NCI-H2081 treated with DMSO at 0.1 percent for 48 hours (cell line): ENCODE measurements at places on chromosomes 16 and 17.

- DNase-seq = no peak
Measured at GRCh38 chr16:11161974-11162373, 94.0 kb downstream of the SOCS1 start.

- DNase-seq = no peak
Measured at GRCh38 chr17:38710985-38711384, 5.9 kb downstream of the MLLT6 start.

- no peak for DNase-seq
Measured at GRCh38 chr17:13888056-13888609, 181.2 kb upstream of the COX10 start.

DNA sequence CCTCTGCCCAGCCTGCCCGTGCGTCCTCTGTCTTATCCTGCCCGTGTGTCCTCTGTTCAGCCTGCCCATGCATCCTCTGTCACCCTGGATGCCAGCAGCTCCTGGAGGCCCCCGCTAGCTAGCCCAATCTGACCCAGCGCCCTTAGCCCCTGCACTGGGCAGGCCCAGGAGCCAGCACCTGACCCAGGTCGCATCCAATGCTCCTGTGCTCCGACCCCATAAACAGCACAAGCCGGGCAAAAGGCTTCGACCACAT is 13.1 kb downstream of the CDH15 start:
- no peak for DNase-seq

GRCh38 chr16:15502041-15502725 is 67.8 kb downstream of the BMERB1 start:
- DNase-seq = no peak

DNA sequence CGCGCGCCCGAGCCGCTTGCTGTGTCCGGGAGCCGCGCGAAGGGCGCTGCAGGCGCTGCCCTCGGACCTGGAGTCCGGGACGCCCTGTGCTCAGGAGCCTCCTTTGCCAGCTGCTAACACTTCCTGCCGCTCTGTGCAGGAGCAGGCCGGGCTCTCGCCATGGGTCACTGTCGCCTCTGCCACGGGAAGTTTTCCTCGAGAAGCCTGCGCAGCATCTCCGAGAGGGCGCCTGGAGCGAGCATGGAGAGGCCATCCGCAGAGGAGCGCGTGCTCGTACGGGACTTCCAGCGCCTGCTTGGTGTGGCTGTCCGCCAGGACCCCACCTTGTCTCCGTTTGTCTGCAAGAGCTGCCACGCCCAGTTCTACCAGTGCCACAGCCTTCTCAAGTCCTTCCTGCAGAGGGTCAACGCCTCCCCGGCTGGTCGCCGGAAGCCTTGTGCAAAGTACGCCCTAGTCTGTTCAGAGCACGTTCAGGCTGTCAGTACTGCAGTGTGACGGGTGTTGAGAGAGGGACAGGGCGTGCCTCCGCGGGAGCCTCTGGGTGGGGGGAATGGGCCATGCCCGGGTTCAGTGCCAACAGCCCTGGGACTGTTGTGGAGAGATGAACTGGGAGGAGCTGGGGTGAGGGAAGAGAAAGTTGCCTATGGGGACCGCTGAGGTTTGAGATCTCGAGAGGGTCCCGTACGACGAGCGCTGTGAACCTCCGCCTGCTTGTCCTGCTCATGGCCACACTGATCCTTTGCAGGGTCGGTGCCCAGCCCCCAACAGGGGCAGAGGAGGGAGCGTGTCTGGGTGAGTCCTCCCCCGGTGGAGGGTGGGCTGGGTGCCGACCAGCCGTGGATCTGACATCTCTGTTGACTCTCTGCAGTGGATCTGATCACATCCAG is 1.3 kb downstream of the ZNF276 start:
- no peak for DNase-seq

GRCh38 chr17:30720013-30720471 is 104.5 kb downstream of the CRLF3 start:
- no peak for DNase-seq

GRCh38 chr17:61073799-61074513 is 325.7 kb upstream of the TBX2 start:
- no peak for DNase-seq

DNA sequence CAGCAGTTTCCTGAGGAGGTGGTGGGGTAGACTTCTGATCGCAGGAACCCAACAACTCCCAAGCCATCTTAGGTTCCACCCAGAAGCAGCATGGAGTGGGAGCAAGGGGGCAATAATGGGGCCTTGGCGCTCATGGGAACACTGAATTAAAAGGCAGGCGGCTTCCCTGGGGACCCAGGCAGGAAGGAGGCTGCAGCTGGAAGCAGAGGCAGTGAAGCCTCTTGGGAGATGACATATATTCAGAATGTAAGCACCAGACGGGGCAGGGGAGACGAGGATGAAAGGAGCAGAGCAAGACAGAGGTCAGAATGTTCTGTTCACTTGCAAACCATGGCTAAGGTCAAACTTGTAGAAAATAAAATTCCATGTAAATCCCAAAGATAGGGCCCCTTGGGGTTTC is 2.9 kb downstream of the HIGD1B start:
- DNase-seq = no peak

GRCh38 chr17:78899361-78900260 is 3.4 kb downstream of the CEP295NL start:
- no peak for DNase-seq

DNA sequence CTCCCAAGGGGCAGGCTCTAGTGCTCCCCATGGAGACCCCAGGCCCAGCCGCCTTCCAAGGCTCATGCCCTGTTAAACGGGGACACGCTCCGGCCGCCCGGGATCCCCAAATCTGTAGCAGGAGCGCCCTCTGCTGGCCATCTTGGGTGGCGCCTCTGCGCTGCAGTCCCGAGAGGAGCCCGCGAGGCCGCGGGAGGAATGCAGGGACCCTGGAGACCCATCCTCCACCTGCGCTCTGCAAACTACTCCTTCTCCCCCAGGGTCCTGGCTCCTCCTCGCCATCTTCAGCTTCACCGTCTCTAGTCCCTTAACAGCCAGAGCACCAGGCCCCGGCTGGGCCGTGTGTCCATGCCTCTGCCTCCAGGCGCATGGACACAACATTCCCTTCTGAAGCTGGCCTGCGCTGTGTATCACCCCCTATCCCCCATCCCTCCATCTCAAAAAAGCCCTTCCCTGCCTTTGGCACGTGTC is 23.6 kb upstream of the KRT17 start:
- peak; percentile 24 for DNase-seq

DNA sequence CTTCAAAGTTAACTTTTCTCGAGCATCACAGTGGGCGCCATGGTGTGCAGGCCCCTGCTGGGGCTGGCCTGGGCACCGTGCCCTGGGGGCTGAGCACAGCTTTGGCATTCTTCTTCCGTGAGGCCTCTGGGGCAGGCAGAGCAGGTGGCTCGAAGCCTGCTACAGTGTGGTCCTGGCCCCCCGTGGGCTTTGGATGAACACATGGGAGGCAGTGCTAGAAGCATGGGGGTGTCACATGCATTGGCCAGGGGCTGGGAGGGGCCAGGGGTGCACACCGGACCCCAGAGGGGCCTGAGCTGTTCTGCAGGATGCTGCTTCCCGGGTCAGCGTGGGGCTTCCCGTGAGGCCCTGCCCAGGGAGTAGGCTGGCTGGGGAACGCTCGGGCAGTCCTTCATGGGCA is 12.1 kb upstream of the C16orf74 start:
- DNase-seq = no peak

- no peak for DNase-seq
Measured at GRCh38 chr16:85611444-85612190, 1.5 kb upstream of the GSE1 start.

GRCh38 chr16:78972986-78973385 is 627.6 kb downstream of the MAF start:
- DNase-seq = no peak

DNA sequence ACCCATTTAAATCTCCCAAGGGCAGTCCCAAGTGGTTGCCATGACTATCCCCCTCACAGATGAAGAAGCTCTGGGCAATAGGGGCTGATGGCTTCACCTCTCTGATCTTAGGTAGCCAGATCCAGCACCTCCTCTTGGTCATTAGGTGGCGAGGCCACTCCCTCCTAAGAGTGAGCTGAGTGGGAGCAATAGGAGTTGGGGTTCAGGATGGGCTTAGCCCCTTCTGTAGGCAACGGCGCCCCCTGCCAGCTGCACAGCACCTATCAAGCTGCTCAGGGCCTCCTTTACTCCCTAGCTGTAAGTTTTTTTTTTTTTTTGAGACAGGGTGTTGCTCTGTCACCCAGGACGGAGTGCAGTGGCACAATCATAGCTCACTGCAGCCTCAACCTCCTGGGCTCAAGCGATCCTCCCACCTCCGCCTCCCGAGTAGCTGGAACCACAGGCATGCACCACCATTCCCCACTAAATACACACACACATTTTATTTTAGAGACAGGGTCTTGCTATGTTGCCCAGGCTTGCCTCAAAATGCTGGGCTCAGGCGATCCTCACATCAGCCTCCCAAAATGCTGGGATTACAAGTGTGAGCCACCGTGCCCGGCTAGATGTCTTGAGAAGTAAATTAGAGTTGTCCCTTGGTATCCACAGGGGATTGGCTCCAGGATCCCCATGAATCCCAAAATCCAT is 3.5 kb upstream of the RRAD start:
- DNase-seq = no peak

DNA sequence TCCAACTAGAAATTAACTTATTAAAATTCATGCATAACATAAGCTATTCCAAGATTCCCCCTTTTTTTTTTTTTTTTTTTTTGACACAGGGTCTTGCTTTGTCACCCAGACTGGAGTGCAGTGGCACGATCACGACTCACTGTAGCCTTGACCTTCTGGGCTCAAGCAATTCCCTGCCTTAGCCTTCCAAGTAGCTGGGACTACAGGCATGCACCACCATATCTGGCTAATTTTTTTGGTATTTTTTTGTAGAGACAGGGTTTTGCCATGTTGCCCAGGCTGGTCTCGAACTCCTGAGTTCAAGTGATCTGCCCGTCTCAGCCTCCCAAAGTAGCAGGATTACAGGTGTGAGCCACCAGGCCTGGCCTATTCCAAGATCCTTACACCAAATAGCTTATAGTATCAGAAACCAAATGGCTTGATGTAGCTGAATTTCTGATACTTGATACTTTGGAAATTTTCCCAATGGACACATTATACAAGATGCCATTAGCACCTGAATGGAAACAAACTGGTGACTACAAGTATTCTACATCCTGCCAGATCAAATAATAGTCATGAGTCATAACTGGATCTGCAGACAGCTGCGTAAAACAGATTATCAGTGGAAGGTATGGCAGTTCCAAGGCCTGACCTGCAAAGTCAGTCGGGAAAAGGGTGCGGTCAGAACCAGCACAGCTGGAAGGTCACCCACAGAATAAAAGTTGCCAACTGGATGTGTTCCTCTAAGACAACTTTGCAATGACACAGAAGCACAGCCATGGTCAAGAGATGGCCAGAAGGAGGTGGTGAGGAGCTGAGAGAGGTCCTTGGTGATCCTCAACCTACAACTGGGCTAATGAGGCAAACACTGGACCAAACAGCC is 14.5 kb downstream of the TUBG1 start:
- DNase-seq = peak; percentile 65

DNA sequence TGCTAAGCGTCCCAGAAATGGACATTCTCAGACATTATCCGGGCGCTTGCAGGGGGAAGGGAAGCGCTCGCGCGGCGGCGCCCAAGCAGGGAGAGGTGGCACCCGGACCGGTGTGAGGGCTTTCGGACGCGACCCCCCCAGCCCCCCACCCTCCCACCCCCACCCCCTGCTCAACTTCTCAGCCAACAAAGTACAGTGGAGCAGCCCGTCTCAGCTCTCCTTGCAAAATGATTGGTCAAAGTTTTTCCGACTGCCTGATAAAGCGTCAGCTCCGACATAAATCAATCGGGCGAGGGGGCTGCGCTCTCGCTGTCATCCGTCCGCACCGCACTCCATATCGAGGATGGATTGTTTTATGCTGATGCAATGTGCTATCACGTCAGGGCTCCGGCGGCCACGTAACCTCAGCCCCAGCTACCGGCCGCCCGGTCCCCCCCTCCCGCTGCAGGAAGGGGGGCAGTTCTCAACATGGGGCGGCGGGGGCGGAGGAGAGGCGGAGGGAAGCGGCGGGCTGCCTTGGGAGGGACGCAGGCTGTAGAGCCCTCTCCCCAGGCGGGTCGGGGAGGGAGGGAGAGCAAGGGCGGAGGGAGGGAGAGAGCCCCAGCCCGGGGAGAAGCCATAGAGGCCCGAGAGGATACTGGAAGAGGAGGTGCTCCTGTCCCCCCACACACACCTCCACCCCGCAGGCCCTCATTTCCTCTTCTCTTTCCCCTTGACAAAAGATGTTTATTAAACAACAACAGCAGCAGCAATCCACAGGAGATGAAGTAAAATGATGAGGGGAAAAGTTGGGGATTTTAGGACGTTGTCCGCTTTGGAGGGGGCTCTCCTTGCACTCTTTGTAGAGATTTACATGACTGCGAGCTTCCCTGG is at the start of gene HOXB9:
Gene HOXB9, minus strand, starts transcription at position 114 of the 873 bp plus-strand sequence. Its CDS starts 89 bp downstream, at position 25.
- no peak for DNase-seq

DNA sequence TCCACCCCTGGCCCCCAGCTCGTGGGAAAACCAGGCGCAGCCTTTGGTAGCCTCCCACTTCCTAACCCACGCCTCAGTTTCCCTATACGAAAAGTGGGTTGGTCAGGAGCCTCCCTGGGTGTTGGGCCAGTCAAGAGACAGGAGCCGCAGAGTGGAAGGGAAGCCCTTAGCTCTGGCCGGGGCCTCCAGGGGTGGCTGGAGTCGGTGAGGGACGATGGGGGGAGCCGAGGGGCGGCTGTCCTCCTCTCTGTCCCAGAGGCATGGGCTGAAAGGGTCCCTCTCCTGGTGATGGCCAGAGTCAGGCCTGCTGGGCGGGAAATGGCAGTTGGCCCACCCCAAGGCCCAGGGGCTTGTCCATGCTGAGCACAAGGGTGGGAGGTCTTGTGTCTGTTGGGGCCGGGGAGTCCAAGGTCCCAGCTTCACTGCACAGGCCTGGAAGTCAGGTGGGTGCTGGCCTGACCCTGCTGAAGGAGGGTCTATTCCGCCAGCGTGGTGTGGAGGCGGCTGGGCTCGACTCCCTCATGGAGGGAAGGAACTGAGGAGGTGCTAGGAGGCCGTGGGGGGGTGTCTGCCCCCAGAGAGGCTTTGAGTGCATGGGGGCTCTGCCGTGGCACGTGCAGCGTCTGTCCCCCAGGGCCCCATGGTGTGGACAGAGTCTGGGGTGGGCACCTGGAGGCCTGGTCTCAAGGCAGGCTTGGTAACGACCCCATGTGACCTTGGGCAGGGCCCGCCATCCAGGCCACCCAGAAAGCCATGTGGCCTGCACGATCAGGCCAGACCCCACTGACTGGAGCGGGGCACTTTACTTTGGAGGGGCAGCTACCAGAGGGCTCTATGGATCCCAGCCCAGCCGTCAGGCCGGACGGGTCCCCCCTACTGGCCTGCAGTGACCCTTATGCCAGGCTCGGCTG is 1.1 kb downstream of the SLC16A3 start:
- DNase-seq = no peak
